Endothelial cell of umbilical vein (primary cell): ENCODE measurements at places on chromosomes 1 and 21. TPM values are rescaled to one million over a fixed set of nuclear protein-coding genes. Genes with fewer than 3 reads are reported as not detected.

The PRXL2B gene
- 55.8 and 56.8 TPM in 2 replicates for total RNA-seq

The LCE1D gene
- total RNA-seq, result not detected in 2 replicates

The CYP4A22 gene
- not detected in 2 replicates for total RNA-seq

The URB1 gene
- total RNA-seq, result 21.4 and 27.3 TPM in 2 replicates

The DCDC2B gene
- not detected in 2 replicates for total RNA-seq

The LHX4 gene
- not detected in 2 replicates for total RNA-seq

The TIPRL gene
- 37.6 and 45.8 TPM in 2 replicates for total RNA-seq

The TRPM2 gene
- total RNA-seq, result not detected in 2 replicates

The F13B gene
- not detected in 2 replicates for total RNA-seq

The MMP23B gene
- 5.3 TPM in 1 of 2 replicates, not detected in the other for total RNA-seq

The SLAMF1 gene
- total RNA-seq, result not detected in 2 replicates

The PPOX gene
- 28.5 and 28.9 TPM in 2 replicates for total RNA-seq

The SLC6A17 gene
- 0.05 TPM in 1 of 2 replicates, not detected in the other for total RNA-seq

The LSM10 gene
- total RNA-seq, result 38.2 and 40.3 TPM in 2 replicates

The NUAK2 gene
- total RNA-seq, result 2.3 and 2.5 TPM in 2 replicates

The CHI3L1 gene
- not detected in 2 replicates for total RNA-seq

The PDC gene
- total RNA-seq, result not detected in 2 replicates

The CHODL gene
- total RNA-seq, result not detected in 2 replicates

The XKR8 gene
- total RNA-seq, result 10.0 TPM in 2 replicates

The GBP7 gene
- not detected in 2 replicates for total RNA-seq

The MPL gene
- total RNA-seq, result 0.18 and 0.24 TPM in 2 replicates

The CA6 gene
- total RNA-seq, result not detected in 2 replicates

The STPG1 gene
- 5.9 and 10.2 TPM in 2 replicates for total RNA-seq

The CLEC20A gene
- total RNA-seq, result not detected in 2 replicates

The AIRE gene
- total RNA-seq, result 0.11 TPM in 1 of 2 replicates, not detected in the other

The DCST2 gene
- total RNA-seq, result 0.23 and 0.51 TPM in 2 replicates

The MINDY1 gene
- total RNA-seq, result 11.7 and 12.0 TPM in 2 replicates
